IPS DF 19.7 (cell line): ENCODE measurements at places on chromosomes 2 and 18.

- DNase-seq = no peak
Measured at GRCh38 chr2:222572751-222573174, 83.1 kb downstream of the FARSB start.

GRCh38 chr18:76374330-76375281 is 120.4 kb downstream of the ZNF516 start:
- no peak for DNase-seq

DNA sequence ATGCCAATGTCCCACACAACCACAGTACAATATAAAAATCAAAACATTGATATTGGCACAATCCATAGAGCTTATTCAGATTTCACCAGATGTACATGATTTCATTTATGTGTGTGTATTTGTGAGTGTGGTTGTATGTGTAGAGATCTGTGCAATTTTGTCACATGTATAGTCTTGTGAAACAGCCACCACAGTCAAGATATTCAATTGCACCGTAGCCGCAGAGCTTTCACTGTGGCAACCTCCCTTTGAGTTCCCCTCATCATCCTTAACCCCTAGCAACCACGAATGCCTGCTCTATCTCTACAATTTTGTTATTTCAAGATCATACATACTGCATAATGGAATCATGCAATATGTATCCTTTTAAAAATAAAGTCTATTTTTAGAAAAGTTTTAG is 391.3 kb downstream of the SETBP1 start:
- DNase-seq = no peak

DNA sequence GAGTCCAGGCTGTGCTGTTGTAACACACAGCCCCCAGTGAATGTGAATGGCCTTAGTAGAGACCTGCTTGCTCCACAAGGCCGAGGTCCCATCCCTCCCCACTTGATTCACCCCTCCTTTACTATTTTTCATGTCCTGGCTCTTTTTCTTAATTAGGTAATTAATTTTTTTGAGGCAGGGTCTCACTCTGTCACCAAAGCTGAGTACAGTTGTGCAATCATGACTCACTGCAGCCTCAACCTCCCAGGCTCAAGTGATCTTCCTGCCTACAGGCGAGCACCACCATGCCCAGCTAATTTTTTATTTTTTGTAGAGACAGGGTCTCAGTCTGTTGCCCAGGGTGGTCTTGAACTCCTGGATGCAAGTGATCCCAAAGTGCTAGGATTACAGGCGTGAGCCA is 19.3 kb downstream of the FBLN7 start:
- no peak for DNase-seq

- DNase-seq = no peak
Measured at GRCh38 chr2:197556456-197556855, 40.6 kb downstream of the MOB4 start.

GRCh38 chr2:239685556-239685955 is 284.7 kb upstream of the HDAC4 start:
- DNase-seq = no peak

GRCh38 chr18:36284671-36285295 is 12.7 kb upstream of the FHOD3 start:
- DNase-seq = no peak
